K562 (cell line): ENCODE measurements at places on chromosomes 3 and 15.

GRCh38 chr3:187291001-187291511 lies 481 bp downstream of the MASP1 start:
- no peak for DNase-seq
- peaks cover 11% of the 10 kb centered on the region for H3K27me3 ChIP-seq
- no peaks in the 10 kb centered on the region; the same call in none of the 3 replicates for H3K4me1 ChIP-seq
- no peak overlapping the region for H3K27ac ChIP-seq

DNA sequence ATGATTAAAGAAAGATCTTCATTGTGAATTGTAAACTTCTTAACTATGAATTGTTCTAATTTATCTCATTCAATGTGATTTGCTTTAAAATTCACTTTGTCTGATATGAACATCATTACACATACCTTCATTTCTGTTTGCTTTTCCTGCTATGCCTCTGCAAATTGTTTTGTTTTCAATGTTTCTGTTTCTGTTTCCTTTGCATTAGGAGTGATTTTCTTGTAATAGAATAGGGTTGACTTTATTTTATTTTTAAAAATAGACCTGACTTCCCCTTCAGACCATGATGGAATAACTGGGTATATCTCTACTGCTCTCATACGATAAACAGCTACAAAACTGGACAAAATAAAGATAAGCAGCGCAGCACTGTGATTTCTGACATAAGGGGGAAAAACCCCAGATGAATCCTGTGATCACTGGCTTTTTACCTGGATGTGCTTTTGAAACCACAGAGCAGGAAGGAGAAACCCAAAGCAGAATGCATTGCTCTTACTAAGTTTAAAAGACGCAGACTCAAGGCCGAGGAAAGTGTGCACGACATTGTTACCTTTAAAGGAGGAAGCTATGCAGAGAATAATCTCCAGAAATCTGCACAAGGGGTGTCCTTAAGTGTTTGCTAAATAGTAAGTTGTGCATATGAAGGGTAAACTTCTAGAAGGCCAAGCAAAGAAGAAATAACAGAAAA lies 420.2 kb downstream of the TBC1D5 start:
- H3K4me1 ChIP-seq = no peaks in the 10 kb centered on the region
- no peaks in the 10 kb centered on the region for H3K27me3 ChIP-seq
- H3K36me3 ChIP-seq = no peaks in the 10 kb centered on the region
- no peak overlapping the region for H3K27ac ChIP-seq
- no peak for DNase-seq

GRCh38 chr3:195160257-195160898 lies 110.6 kb downstream of the XXYLT1 start:
- H3K27ac ChIP-seq = peak overlapping the region; percentile 48; the same call in 2 of the 3 replicates
- H3K4me3 ChIP-seq = no peak overlapping the region
- peaks cover 39% of the 10 kb centered on the region for H3K4me1 ChIP-seq
- no peaks in the 10 kb centered on the region for H3K27me3 ChIP-seq
- H3K36me3 ChIP-seq = peaks cover 4% of the 10 kb centered on the region; the same call in 2 of the 3 replicates

DNA sequence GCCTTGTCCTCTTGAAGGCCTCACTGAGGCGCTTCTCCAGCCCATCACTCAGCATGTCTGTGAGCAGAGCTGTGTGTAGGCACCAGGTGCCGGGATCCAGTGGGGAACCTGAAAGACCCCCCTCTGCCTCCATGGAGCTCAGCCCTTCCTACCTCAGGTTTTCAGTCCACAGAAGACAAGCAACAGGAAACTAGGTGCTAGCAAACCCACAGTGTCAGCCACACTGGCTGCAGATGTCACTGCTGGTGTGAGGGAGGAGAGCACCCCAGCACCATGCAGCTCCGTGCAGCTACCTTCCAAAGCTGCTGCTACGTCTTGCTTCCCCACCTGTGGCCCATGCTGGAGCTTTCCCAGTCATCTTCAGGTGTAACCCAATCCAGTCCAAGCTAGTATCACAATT lies 17.9 kb downstream of the PSTPIP1 start:
- H3K4me3 ChIP-seq = no peak overlapping the region
- peaks cover 29% of the 10 kb centered on the region for H3K27me3 ChIP-seq
- H3K4me1 ChIP-seq = no peaks in the 10 kb centered on the region
- DNase-seq = no peak
- no peak overlapping the region for H3K27ac ChIP-seq
- no peaks in the 10 kb centered on the region for H3K36me3 ChIP-seq

GRCh38 chr15:33283576-33283975 lies 27.2 kb upstream of the RYR3 start:
- DNase-seq = no peak
- H3K4me3 ChIP-seq = no peak overlapping the region
- no peaks in the 10 kb centered on the region for H3K4me1 ChIP-seq
- no peaks in the 10 kb centered on the region for H3K27me3 ChIP-seq
- H3K27ac ChIP-seq = no peak overlapping the region
- H3K36me3 ChIP-seq = no peaks in the 10 kb centered on the region

DNA sequence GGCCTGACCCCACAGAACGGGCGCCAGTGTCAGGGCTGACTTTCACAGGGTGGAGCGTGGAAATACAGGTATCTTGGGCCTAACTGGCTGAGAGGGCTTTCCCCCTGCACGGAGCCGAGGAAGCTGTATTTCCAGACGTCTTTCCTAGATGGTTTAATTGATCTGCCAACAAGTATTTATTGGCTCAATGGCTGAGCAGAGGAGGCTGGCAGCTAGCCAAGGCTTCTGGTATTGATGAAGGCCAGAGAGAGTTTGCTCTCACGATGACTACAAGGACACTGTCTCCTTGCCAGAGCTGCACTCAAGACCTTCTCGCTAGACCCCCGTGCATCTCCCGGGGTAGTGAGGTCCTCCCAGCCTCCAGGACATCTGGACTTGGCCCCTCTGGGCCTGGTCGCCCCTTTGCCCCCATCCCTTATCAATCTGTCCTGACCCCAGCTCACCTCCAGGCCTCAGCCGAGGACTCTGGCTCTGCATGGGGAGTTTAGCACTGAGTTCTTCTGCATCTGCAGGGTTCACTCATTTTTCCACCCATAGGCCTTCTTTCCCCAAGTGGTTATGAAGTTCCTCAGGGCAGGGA lies 20.6 kb downstream of the SPSB4 start:
- H3K4me1 ChIP-seq = peaks cover under 1% of the 10 kb centered on the region; the same call in 1 of the 2 replicates
- H3K27ac ChIP-seq = no peak overlapping the region
- no peak overlapping the region for H3K4me3 ChIP-seq
- H3K27me3 ChIP-seq = peaks cover 62% of the 10 kb centered on the region
- no peaks in the 10 kb centered on the region for H3K36me3 ChIP-seq
- no peak for DNase-seq

DNA sequence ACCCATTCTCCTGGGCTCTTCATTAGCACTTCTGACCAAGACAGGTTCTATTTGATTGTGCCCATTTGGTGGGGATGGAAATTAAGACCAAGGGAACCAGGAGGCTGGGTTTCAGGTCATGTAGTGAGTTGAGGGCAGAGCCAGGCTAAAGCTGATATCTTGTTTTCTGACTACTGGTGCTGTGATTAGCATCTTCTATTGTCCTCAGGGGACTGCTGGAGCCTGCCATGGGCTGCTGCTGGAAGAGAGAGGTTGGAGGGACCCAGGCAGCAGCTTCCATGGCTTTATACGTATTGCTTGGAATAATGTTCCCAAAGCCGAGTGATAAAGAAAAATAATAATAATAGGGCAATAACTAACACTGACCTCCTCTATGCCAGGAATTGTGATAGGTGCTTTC lies 211.4 kb upstream of the ROPN1 start:
- H3K36me3 ChIP-seq = no peaks in the 10 kb centered on the region
- no peak overlapping the region for H3K4me3 ChIP-seq
- H3K27me3 ChIP-seq = no peaks in the 10 kb centered on the region
- no peaks in the 10 kb centered on the region for H3K4me1 ChIP-seq

DNA sequence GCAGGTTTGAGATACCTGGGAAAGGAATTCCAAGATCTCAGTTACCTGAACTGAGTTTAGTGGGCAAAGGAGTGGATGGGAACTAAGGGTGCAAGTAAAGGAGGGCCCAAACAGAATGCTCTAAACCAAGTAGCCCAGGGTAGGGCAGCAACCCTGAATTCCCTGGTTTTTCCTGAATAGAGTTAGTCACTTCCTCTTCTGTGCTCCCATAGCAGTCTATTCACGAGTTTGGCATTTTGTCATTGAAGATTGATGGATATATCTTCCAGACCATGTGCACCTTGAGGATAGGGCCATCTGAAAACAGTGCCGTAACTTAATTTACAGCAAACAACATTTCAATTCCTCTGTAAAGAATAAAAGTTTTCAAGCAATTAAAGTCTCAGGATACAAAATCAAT lies 18.5 kb upstream of the PTX3 start:
- H3K4me3 ChIP-seq = no peak overlapping the region
- no peak overlapping the region for H3K27ac ChIP-seq
- no peaks in the 10 kb centered on the region for H3K4me1 ChIP-seq
- no peak for DNase-seq
- no peaks in the 10 kb centered on the region for H3K36me3 ChIP-seq
- H3K27me3 ChIP-seq = no peaks in the 10 kb centered on the region

- H3K4me3 ChIP-seq = peak overlapping the region; percentile 94
- peak overlapping the region; percentile 98 for H3K27ac ChIP-seq
- DNase-seq = peak; percentile 38
- no peaks in the 10 kb centered on the region for H3K27me3 ChIP-seq
Observed at GRCh38 chr3:3127432-3128010, 781 bp downstream of the TRNT1 start.

- no peaks in the 10 kb centered on the region for H3K27me3 ChIP-seq
- no peaks in the 10 kb centered on the region for H3K36me3 ChIP-seq
- H3K27ac ChIP-seq = no peak overlapping the region
- no peaks in the 10 kb centered on the region for H3K4me1 ChIP-seq
- DNase-seq = no peak
Observed at GRCh38 chr15:67613708-67614107, 71.2 kb downstream of the MAP2K5 start.

GRCh38 chr3:59812237-59813147 lies 762.7 kb upstream of the CFAP20DC start:
- H3K4me3 ChIP-seq = no peak overlapping the region
- no peaks in the 10 kb centered on the region for H3K36me3 ChIP-seq
- no peaks in the 10 kb centered on the region for H3K27me3 ChIP-seq
- no peak for DNase-seq
- H3K4me1 ChIP-seq = no peaks in the 10 kb centered on the region

DNA sequence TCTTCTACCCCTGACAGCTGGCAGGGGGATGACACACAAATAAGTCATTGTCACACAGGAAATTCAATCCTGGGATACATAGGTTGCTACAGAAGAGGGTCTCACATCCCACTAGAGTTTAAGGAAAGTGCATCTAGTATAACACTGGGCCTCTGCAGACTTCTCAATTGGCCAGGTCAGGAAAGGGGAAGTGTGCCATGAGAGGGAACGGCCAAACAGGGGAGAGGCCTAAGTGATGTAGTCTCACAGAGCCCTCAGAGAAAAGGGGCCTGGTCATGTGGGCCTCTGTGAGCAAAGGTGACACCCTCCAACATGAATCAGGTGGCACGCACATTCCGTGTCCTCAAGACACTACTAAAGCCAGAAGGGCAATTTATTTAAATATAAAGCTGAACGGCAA lies 11.2 kb downstream of the ZXDC start:
- H3K4me1 ChIP-seq = no peaks in the 10 kb centered on the region
- no peaks in the 10 kb centered on the region for H3K27me3 ChIP-seq
- no peak overlapping the region for H3K4me3 ChIP-seq
- H3K36me3 ChIP-seq = peaks cover 89% of the 10 kb centered on the region; the same call in 2 of the 3 replicates
- no peak overlapping the region for H3K27ac ChIP-seq

- no peak overlapping the region for H3K4me3 ChIP-seq
- H3K36me3 ChIP-seq = no peaks in the 10 kb centered on the region
- H3K27ac ChIP-seq = no peak overlapping the region
- no peaks in the 10 kb centered on the region for H3K4me1 ChIP-seq
- no peaks in the 10 kb centered on the region for H3K27me3 ChIP-seq
Observed at GRCh38 chr3:22920006-22920405, 283.1 kb upstream of the UBE2E2 start.

DNA sequence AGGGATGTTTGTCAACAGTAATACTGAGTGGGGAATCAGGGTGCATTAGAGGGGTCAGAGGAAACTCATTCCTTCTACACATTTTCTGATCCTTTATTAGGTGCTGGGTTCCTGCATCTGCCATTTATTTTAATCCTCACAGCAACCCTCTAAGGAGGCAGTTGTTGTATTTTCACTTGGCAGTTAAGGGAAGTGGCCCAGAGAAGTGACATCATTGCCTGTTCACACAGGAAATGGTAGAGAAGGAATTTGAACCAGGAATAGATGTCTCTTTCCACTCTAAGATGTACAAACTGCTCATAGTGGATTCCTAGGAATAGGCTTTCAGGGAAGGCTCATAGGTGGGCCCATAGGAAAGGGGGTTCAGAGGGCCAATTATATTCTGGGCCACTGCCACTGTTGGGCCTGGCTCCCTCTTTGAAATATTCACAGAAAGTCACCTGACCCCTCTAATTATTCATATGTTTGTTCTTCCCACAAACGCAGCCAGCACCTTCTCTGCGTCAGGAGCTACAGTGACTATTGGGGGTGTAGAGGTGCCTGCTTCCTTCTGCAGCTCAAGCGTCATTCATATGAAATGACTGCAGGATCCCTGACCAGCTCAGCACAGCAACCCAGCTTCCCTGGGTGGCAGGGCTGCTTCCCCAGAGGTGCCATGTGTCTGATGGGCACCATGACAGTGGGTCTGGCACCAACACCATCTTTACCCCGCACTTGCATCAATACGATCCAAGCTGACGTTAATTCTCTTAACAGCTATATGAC lies 163.9 kb upstream of the SMAD3 start:
- no peaks in the 10 kb centered on the region; the same call in 1 of the 2 replicates for H3K4me1 ChIP-seq
- DNase-seq = no peak
- H3K36me3 ChIP-seq = no peaks in the 10 kb centered on the region
- H3K27ac ChIP-seq = no peak overlapping the region

GRCh38 chr15:88800026-88800425 lies 3.2 kb upstream of the ACAN start:
- DNase-seq = no peak
- H3K4me1 ChIP-seq = no peaks in the 10 kb centered on the region
- peaks cover 46% of the 10 kb centered on the region for H3K27me3 ChIP-seq
- no peak overlapping the region for H3K27ac ChIP-seq

DNA sequence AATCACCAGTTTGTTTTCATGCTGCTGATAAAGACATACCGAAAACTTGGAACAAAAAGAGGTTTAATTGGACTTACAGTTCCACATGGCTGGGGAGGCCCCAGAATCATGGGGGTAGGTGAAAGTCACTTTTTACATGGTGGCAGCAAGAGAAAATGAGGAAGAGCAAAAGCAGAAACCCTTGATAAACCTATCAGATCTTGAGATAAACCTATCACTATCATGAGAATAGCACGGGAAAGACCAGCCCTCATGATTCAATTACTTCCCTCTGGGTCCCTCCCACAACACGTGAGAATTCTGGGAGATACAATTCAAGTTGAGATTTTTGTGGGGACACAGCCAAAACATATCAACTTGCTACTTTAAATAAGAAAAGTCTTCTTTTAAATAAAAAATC lies 28.9 kb downstream of the CD200R1L start:
- DNase-seq = no peak
- no peaks in the 10 kb centered on the region for H3K4me1 ChIP-seq
- H3K36me3 ChIP-seq = no peaks in the 10 kb centered on the region
- H3K27ac ChIP-seq = no peak overlapping the region
- no peak overlapping the region for H3K4me3 ChIP-seq
- no peaks in the 10 kb centered on the region for H3K27me3 ChIP-seq
